ENCODE measurements at places on chromosomes 4 and X.

DNA sequence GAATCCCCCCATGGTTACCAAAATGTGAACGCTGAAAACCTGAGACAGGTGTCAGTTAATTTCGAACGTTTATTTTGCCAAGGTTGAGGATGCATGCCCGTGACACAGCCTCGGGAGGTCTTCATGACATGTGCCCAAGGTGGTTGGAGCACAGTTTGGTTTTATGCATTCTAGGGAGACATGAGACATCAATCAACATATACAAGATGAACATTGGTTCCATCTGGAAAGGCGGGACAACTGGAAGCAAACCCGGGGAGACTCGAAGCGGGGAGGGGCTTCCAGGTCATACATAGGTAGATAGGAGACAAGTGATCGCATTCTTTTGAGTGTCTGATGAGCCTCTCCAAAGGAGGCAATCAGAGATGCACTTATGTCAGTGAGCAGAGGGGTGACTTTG lies 11.0 kb upstream of the SH3BP2 start:
- no peak for DNase-seq

- no peak for DNase-seq
Observed at GRCh38 chr4:143883529-143883928, 21.8 kb downstream of the GYPE start.

DNA sequence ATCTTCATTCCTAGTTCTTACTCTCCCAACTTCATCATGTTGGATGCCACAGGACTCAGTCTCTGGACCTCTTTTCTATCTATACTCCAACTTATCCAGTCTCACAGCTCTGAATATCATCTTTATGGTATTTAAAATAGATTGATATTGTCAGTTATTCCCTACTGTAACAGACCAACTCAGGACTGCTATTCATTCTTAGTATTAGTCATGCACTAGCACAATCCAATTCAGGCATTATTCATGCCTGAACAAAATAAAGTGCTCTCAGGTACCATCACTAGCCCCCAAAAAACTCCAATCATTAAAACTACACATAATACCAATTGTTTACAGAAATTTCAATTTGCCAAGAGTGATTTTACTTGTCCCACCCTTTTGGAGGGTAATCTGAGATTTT lies 37.7 kb downstream of the FRYL start:
- DNase-seq: no peak

GRCh38 chr4:159103384-159103990 lies 608 bp downstream of the RAPGEF2 start:
- peak; percentile 61 for DNase-seq

- DNase-seq: no peak
Observed at GRCh38 chr4:138673053-138673452, 342.5 kb upstream of the NOCT start.

GRCh38 chrX:109922190-109922589 lies 80.7 kb upstream of the TMEM164 start:
- DNase-seq: no peak

DNA sequence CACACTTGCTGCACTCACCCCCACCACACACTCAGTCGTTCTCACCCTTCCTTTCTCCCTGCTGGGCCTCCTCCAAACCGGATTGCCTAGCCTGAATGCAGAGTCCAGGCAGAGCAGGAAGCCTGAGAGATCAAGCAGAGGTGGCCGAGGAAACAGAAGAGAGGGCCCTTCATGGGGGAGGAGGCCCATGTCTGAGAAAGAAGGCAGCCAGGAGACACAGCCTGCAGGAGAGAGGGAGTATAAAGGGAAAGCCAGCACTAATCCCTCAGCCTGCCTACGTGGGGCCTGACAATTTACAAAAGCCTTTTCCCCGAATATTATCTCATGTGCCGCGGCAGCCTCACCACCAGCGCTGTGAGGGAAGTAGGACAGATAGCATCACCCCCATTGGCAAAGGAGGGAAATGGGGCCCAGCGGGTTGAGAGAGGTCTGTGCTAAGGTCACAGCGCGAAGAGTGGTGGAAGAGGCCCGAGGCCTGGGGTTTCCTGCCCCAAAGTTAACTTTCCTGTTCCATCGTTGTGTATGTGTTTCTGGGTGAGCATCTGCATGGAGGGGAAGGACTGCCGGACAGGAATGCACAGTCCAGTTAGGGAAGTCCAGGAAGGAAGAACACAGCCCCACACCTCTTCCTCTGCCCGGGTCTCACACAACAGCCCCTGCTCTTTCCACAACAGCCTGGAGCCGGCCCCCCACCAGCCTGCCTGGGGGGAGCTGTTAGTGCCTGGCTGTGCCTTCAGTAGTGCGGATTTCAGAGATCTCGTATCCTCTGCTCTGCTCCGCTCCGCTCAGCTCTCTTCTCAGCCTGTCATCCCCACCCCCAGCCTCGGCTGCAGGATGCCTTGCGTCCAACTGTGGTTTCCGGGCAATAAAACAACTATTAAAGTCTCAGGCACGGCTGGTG lies 50.9 kb upstream of the BCOR start:
- peak; percentile 35 for DNase-seq

DNA sequence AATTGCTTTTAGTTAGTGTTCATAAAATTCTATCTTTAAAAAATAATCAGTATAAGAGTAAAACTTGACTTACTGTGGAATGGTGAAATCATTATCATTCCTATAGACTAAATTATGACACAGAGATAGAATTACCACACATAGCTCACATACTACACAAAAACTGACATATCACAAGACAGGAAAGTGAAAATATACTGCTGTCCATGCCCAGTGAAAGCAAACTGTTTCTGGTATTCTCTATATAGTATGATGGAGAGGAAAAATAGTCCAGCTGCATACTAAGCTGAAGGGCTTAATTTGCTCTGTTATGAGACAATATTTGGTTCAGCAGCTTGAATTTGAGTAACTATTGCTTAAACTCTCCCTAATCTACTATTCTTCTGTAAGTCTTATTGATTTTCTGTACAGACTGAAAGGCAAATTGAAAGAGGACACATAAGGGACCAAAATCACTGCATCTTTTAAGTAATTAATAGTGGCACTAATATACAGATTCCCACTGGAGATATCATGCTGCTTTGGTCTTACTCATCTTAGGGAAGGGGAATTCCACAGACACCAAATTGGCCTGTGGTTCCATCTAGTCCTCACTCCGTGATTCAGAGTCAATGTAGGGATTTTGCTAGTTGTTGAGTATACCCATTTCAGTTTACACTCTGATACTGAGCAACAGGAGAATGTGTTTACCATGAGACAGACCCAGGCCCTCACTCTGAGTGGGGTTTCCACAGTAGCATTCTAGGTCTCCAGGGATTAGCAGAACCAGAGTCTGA lies 47.4 kb upstream of the AGA start:
- no peak for DNase-seq

DNA sequence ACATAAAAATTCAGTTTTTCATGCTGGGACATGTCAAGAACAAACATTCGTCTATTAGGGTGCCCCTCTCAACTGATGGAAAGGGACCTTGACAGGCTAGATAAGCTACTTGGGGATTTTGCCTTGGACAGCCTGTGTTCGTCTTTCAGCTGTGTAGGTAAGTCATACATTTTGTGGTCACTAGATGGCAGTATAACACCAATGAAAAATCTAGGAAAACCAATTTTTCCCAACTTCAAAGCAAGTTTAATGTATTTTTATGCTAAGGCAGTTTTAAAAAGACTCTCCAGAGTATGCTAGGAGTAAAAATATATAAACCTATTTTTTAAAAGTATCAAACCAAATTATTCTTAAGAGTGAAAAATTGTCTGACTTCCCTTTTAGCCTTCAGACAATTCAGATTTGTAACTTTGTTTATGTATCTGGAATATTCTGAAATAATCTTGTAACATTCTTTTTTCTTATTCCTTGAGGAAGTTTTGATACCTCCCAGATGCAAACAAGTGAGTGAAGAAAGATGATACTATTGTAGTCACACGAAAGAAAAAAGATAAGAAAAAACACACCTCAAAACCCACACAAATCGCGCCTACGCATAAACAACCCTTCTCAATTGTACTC lies 158.3 kb downstream of the CPE start:
- peak; percentile 76 for DNase-seq

DNA sequence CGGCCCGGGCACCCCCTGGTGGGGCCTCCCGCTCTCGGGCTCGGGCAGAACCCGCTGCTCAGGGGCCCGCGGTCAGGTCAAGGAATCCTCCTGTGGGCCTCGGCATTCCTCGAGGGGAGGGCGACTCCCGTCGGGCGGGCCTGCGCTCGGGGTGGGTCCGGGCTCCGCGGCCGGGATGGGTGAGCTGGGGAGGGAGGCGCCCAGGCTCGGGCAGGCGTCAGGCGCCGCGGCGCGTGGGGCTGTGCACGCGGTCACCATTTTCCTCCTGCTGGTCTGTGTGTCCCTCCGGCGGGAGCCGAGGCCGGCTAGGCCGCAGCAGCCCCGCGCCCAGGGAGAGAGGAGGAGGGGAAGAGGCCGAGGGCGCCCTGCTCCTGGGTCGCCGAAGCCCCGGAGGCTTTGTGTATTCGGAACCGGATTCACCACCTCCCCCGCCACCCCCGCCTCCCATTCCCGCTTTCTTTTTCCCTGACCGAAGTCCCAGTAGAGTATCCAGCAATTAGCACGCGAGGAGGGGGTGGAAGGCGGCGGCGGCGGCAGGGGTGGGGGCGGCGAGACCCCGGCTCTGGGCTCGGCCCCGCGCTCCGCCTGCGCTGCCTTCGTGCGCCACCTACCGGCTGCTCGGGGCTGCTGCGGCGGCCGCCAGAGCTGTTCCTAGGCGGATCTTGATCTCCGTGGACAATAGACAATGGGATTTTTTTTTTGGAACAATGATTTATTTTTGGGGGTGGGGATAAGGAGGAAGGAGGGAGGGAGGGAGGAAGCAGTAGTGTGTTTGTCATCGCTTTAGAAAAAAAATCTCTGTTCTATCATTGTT lies 99.0 kb upstream of the MAML3 start:
- DNase-seq: peak; percentile 90

DNA sequence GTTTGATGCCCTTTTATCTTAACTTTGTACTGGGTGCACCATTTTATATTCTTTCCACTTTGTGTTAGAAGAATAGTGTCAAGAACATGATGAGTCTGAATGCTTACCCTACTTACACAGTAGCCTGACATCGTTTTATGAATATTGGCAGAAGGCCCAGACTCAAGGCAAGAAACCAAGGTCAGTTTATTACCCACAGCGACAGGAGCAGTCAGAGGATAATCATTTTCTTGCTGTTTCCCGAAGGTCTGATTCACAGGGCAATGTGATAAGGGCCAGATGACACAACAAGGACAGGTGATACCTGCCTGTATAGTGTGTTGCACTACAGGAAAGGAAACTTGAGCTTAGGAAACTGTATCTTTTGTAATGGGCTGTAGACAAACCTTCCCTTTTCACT lies 417.4 kb downstream of the SPOCK3 start:
- peak; percentile 69 for DNase-seq

- DNase-seq: no peak
Observed at GRCh38 chrX:53253293-53254020, 27.9 kb downstream of the IQSEC2 start.

DNA sequence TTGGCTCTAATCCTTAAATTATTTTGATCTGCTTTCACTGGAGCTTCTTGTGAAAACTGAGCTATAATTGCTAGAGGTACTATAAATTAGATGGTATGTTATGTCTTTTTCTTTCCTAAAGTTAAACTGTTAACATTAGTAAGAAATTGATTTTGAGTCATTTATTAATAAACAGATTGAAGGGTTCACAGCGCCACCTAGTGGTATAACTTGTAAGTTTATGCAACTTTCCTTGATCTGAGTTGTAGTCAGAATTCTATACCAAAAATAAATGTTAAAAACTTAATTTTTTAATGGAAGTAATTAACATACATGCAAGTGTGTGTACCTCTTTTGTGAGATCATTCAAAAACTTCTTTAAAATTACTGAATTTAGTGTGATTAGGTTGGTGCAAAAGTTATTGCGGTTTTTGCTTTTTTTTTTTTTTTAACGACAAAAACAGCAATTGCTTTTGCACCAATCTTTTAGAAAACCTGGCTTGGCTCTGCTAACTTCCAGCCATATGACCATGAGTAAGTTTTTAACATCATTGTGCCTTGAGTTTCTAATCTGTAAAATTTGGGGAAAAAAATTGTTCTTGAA lies 151.5 kb downstream of the CENPC start:
- peak; percentile 64 for DNase-seq

DNA sequence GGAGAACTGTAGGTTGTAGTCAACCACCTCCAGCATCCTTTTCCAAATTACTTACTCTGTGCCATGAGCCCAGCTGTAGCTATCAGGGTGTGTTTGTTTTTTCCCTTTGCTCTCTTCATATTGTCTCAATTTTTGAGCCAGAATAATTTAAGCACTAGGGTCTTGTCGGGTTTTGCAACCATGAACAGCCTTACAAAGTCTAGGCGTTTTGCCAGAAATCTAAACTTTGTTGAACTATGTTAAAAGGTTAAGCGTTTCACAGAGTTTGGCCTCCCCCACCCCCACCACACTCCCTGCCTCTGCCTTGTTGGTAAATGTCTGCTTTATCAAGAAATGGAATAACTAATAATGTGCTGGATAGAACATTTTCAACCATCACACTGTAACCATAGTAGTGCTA lies 190.6 kb upstream of the TTC29 start:
- peak; percentile 32 for DNase-seq

DNA sequence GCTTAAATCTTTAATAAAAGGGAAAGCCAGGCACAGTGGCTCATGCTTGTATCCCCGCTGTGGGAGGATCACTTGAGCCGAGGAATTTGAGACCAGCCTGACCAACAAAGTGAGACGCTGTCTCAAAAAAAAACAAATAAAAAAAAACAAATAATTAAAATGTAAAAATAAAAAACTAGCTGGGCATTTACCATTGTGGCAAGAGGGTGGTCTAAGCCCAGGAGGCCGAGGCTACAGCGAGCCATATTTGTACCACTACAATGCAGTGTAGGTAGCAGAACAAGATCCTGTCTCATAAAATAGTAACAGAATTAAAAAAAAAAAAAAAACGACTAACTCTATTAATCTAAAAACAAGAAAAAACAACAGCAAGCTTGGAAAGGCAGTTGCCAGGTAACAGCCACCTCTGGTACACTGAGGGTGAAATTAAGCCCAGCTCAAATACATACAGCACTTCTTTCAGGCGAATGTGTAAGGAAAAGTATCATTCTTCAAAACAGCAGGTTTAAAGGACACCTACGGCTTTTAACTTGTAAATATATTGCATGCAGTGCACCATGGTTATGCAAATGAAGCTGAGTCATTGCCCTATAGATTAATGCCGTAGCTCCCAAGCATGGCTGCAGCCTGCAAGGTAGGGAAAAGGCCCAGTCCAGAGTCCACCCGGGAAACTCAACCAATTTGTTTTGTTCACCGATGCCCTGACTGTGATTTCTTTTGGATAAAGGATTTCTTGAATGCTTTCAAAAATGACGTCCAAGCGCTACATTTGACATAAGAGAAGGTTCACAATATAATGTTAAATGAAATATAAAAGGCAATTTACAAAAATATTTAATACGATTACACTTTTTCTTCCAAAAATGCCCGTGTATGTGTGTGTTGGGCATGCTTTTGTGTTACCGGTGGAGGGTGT lies 14.5 kb upstream of the TXLNG start:
- peak; percentile 78 for DNase-seq

DNA sequence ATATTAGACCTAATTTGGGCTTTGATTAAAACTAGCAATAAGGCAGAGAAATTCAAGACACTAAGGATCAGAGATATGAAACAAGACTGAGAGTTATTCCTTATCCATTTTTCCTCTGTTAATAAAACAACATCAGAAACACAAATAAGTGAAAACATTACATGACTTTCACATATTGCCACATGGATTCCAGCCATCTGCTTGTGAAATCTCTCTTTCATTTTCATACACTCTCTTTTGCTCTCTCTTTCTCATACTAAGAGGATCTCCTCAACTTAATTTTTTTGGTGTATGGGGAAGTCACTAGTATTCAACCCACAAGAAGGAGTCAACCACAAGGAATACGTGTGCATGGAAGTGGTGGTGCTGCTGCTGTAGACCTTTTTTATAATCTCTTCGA lies 183.0 kb downstream of the LDB2 start:
- DNase-seq: no peak

All from hepatocyte (in vitro differentiated cells).